Heart left ventricle (tissue), 16 donors: ENCODE measurements at places on chromosomes 2 and 18. TPM values are rescaled to one million over a fixed set of nuclear protein-coding genes. Genes with fewer than 3 reads are reported as not detected.

DNA sequence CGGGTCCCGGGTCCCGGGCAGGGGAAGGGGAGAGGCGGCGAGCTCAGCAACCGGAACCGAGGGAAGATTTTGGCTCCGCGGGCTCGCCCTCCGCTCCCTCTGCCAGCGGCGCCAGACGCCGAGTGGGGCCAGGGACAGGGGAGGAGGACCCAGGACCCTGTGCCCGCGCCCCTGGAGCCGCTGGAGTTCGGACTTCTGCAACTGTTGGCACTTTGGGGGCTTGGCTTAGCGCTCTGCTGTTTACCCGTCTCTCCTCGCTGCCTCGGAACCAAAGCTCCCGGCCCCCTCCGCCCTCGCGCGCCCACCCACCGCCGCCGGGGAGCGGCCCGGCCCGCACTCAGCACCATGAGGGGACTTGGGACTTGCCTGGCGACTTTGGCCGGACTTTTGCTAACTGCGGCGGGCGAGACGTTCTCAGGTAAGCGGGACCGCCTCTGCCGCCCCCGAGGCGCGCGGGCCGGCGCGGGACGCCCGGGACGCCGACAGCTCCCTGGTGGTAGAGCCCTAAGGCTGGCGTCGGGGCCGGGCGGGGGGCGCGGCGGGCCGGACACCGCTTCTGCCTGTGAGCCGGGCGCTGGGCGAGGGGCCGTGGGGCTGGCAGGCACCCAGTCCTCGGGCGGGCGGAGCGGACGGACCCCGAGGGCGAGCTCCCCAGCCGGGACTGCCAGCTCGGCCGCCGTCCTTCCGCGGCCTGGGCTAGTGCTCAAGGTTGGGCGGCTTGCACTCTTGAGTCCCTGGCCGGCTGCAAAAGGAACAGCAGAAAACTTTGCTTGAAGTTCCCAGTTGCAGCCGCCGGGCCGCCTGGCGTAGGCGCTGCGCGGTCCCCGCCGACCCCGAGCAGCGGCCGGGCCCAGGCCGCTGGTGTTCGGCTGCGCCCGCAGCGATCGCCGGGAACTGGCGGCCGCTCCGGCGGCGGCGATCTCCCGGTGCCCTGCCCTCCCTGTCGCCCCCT, 634 bp downstream of the PTPRM start:
- peak; percentile 56 for DNase-seq

DNA sequence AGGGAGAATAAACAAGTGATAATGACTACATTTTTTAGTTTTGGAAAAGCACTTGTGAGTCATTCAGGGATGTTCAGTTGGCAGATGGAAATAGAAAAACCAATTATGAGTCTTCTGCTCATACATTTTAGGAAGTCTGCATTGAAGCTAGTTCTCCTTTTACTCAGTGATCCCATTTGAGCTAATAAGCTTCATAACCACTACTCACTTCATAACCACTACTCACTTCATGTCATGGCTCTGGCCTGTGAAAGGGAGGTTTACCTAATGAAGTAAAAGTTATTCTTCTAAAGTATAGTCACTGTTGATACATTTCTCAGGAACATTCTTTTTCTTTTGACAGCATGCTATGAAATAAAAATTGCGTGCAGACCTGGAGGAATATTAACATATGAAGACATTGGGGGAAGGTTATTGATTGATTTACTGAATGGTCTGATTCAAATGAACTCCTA, 948.7 kb downstream of the TSN start:
- no peak for DNase-seq

DNA sequence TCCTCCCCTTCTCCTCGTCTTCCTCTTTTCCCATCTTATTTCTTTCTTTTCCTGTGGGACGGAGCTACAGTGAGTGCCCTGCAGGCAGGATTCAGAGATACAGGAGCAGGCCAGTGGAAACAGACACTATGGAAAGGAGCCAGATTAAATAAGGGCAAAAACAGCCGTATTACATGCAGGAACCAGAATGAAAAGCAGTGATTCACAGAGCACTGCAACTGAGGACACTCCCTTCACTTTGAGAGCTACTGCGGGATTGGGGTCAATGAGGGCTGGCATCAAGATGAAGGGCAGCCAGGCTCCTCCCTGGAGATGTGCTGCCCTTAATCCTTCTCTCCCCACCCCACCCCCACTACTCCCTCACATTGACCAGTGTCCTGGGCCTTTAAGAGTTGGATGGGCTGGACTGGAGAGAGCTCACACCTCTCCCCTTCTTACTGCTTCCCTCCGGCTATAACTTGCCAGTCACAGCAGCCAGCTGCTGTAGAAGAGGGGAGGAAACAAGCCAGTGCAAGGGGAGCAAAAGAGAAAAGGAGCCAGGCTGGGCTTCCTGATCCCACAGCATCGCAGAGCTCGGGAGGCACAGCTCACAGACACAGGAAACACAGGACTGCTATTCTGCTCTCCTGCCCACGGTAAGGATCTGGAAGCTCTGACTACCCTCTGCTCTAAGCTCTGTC, at the start of gene PLCD4:
Gene PLCD4 (plus strand): TSS at position 464 of the 680 bp plus-strand sequence. CDS start 7,841 bp downstream, outside the sequence.
- DNase-seq, result no peak

- no peak for DNase-seq
Observed at GRCh38 chr2:187228986-187229385, 219.1 kb downstream of the CALCRL start.

GRCh38 chr2:177728399-177728765, 335.8 kb downstream of the AGPS start:
- DNase-seq, result no peak

- DNase-seq, result no peak
Observed at GRCh38 chr2:199668645-199669044, 182.3 kb downstream of the FTCDNL1 start.

DNA sequence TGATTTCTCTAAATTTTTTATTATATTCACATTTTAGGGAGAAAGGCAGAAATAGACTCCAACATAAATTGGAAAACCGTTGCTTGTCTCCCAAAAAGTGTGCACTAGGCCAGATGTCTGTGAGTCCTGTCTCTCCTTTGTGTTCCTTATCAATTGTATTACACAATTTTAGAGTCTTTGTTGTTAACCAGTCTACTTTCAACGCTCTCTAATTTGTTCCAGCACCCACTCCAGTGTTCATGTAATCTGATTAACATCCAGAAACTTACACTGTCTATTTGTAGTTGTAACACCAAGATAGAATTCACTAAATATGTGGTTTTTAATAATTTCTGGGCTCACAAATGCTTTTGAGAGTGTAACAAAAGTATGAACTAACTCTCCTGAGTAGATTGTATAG, 195.6 kb downstream of the FSIP2 start:
- no peak for DNase-seq

The C2orf81 gene
- 2.3 TPM for total RNA-seq

The CYP27C1 gene
- total RNA-seq, result not detected
